ENCODE measurements at places on chromosomes 5 and 9.

DNA sequence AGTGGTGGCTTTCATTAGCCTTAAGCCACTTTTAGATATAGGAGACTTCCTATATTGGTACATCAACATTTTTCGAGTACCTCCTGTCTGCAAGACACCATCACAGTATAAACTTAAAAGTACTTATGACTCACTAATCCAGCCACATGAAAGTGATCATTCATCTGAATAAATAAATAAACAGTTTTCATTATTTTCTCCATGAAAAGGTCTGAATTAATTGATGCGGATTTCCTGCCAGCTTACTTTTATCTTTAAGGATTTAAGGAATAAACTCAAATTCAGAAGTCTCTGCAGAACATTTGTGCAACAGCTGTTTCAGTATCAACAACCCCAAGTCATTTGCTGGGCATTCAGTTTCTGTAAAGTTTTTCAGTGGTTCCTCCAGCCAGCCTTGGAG lies 4.0 kb downstream of the SAP30L start:
- no peak for DNase-seq

GRCh38 chr9:101618698-101619097 lies 23.9 kb upstream of the PPP3R2 start:
- no peak for DNase-seq

GRCh38 chr5:180358179-180358578 lies 5.0 kb upstream of the GFPT2 start:
- no peak for DNase-seq

- DNase-seq = no peak
Observed at GRCh38 chr9:136782452-136782851, 8.7 kb upstream of the TMEM141 start.

GRCh38 chr5:116509483-116510244 lies 65.0 kb downstream of the SEMA6A start:
- DNase-seq = no peak

- no peak for DNase-seq
Observed at GRCh38 chr5:130912088-130912487, 253.0 kb downstream of the HINT1 start.

GRCh38 chr5:50667023-50667652 lies 701 bp downstream of the PARP8 start:
- no peak for DNase-seq

DNA sequence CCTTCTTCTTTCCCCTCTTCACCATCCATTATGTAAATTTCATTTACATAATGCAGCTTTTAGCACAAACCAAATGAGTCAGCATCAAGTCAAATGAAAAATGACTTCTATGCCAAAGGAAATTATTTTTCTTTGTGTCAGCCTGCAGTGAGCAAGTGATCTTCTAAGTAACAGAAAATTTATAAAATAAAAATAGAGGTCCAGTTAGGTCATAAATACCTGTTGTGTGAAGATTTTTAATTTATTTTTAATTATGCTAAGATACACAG lies 16.7 kb upstream of the THG1L start:
- DNase-seq = no peak

- DNase-seq = no peak
Observed at GRCh38 chr9:135551031-135551430, 5.1 kb downstream of the OBP2A start.

- no peak for DNase-seq
Observed at GRCh38 chr5:124395926-124396325, 350.5 kb downstream of the ZNF608 start.

GRCh38 chr5:122586351-122586750 lies 188.5 kb upstream of the SNX2 start:
- DNase-seq = no peak

GRCh38 chr9:83023151-83023550 lies 39.8 kb downstream of the RASEF start:
- DNase-seq = no peak

GRCh38 chr5:116939641-116940040 lies 365.0 kb upstream of the SEMA6A start:
- no peak for DNase-seq

DNA sequence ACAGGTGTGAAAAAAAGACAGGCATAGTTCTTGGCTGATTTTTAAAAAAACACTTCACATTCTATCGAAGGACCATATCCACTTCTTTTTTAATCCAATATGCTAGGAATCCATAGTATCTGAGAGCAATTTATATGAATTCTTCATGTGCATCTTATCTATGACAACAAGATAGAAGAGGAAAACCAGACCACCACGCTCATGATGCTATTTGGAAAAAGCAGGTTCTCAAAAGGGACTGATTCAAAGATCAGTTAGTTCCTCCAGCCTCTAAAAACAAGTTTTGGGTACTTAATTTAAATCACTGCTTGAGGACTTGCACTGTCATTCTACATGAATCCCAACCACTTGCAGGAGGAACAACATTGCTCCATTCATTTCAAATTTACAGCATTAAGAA lies 6.3 kb downstream of the MEF2C start:
- DNase-seq = no peak

DNA sequence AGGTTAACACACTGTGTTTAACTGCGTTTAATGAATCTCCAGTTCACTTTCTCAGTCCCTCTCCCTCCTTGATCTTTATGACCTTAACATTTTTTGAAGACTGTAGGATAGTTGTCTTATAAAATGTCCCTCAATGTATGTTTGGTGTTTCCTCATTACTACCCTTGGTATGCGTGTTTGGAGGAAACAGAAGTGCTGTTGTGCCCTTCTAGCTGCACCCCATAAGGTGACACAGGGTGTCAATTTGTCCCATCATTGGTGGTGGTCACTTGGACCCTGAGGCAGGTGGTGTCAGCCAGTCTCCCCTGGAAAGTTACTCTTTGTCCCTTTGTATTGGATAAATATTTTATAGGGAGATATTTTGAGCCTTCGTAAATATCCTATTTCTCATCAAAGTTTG lies 52.3 kb downstream of the RAD23B start:
- no peak for DNase-seq

DNA sequence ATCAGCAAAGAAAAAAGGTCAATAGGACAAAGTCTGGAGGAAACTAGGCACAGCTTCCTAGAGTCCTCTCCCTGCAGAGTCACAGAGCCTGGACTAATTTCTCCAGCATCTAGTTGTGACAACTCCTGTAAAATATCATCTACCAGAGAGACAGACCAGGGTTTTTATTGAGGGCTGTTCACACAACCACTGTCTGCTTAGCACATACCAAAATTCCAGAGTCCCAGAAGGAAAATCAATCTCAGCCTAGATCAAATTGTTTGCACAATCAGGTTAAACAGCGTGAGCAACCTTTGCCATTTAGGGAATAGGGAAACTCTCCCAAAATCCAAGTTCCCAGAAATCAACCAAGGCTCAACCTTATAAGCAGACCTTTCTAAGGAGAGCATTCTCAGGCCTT lies 190.3 kb downstream of the SYK start:
- DNase-seq = no peak

DNA sequence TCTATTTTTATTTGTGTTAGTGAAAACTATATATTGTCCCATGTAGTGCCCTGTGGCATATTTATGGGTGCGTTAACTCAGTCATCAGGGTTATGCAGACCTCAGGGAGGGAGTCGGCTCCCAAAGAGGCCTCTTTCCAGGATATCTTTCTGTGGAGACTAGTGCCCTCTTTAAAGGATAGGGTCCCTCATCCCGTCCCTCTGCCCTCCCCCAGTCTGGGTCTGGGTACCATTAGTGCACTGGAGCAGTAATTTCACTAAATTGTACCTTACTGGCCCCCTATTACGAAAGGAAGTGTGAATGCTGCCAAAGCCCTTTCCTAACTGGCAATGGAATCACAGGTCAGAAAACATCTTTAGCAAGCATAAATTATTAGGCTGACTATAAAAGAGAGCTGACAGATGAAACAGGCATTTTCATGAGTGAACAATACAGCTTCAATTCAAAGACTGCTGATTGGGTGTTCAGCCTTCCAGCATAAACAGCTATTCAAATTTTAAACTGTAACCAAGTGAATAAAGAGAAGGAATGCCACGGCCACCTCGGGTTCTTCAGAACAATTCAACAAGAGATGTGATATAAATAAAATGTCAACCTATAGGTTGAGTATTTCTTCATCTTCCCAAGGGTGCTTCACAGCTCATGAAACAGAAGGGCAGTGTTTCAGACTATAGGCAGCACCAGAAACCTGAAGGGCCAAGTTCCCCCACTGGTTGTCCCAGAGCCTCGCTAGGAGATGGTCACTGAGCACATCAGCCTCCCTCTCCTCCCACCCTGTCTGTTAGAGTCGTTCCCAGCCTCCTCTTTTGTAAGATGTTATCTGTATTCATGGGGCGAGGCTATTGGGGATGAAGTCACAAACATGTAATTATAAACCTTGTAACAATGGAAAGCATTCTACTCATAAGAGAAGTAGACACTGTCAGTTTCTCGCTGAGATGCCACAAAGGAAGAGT lies 318.7 kb downstream of the TMEM161B start:
- no peak for DNase-seq

- no peak for DNase-seq
Observed at GRCh38 chr5:117872798-117873368, 1115.5 kb downstream of the DTWD2 start.

DNA sequence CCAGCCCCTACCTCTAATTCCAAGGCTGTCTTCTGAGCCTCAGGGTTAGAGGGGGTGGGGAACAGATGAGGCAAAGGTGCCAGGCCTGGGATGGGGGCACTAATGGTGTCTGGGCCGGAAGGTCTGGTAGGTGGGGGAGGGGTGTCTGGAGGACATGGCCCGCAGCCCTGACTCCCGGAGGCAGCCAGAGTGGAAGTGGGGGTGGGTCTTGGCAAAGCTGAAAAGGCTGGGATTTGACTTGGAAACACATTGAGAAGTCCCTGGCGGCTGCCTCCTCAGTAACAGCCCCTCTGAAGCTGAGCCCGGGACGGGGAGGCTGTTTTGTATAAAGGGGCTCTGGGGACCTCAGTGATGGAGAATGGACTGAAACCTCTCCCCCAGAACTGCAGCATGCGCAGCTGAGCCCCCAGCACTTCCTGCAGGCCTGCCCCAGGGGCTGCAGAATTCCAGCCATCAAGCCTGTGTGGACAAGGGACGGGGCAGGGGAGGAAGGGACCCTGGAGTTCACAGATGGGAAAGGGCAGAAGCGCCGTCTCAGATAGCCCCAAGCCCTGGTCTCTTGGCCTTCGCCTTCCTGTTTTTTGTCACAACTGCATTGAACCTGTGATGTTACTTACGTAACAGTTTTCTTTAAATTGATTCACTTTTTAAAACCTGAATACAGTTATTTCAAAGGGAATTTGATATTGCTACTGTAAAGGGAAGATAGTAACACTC lies 49.3 kb upstream of the SYNPO start:
- no peak for DNase-seq

DNA sequence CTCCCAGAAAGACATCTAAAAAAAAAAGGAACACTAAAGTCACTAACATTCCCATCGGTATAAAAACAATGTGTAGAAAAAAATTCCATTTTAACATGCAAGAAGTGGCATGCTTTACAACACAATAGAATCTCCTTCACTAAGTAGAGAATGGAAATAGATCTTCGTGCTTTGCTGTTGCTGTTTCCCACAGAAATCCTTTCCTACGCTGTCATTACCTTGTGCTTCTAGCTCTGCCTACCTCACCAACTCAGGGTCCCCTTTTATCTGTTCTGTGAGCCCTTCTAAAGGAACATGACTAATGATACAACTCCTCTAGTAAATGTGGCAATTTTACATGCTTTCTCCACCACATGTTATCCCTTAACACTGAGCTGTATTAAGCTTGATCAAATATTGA lies 202.9 kb downstream of the MCTP1 start:
- DNase-seq = no peak

DNA sequence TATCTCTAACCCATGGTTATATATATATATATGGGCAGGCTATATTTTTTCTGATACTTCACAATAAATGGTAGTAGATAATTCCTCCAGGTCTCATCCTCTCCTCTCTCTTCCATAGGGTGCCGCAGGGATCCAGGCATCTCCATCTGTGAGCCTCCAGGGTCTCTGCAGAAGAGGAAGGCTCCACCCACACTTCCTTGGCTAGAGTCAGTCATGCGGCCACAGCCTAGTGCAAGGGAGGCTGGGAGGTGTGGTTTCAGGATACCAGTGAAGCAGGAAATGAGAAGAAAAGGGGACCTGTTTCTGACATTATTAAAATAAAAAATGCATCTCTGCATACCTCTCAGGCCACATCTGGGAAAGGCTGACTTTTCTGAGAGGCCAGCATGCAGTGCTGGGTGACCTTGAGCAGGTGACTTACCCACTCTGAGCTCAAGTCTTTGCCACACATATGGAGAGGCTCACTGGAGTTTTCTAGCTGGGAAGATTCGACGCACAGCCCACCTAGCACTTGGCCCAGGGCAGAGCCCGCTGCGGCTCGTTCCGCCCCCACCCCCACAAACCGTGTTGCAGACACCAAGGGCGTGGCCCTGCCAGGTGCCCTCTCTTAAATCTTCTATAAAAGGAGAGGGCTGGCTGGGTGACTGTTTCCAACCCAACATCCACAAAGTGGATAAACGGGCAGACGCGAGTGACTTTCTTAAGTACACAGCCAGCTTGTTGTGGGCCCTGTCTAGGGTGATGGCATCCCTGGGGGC lies 47.9 kb downstream of the OLFM1 start:
- DNase-seq = no peak

- DNase-seq = no peak
Observed at GRCh38 chr9:129080298-129080600, 662 bp upstream of the DOLPP1 start.

DNA sequence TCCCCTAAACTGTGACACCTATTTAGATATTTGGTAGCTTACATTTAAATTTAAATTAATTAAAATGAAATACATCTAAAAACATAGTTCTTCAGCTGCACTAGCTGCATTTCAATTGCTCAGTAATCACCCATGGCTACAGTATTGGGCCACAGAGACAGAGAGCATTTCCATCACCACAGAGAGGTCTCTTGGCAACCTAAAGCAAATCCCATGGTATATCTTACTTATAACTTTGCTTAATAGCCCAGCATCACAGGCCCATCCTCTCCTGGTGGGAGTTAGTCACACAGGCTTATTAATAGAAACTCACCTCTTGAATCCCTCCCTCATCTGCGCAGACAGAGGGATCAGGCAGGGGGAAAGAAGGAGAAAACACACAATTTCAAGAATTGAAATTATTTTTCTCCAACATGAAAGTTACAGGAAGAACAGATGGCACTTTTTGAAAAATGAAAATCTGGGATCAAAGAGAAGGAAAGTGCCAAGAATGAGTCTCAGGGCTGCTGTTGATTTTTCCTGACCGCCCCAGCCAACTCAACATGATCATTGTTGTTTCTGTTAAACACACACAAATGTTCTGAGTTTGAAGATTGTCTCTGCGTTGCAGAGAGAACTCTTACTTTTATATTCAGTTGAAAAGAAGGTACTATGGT lies 144.6 kb downstream of the CMYA5 start:
- DNase-seq = no peak

GRCh38 chr5:141260458-141261237 lies 15.5 kb downstream of the PCDHB15 start:
- DNase-seq = no peak

GRCh38 chr5:96121364-96121763 lies 159.7 kb upstream of the ELL2 start:
- no peak for DNase-seq

Data from activated naive CD4-positive, alpha-beta T cell (primary cell).